Epithelial cell of proximal tubule (primary cell): ENCODE measurements at places on chromosomes 11 and 22. TPM values are rescaled to one million over a fixed set of nuclear protein-coding genes. Genes with fewer than 3 reads are reported as not detected.

The TMPRSS6 gene
- total RNA-seq = not detected in 2 replicates

The GSTT2 gene
- 1.6 TPM in 1 of 2 replicates, not detected in the other for total RNA-seq

The GRAP2 gene
- total RNA-seq = 0.14 TPM in 1 of 2 replicates, not detected in the other

The OR2AT4 gene
- total RNA-seq = not detected in 2 replicates

The GGT5 gene
- 0.22 and 1.3 TPM in 2 replicates for total RNA-seq

The PNPLA5 gene
- total RNA-seq = not detected in 2 replicates

The B3GAT1 gene
- total RNA-seq = 0.07 TPM in 1 of 2 replicates, not detected in the other

The SSTR3 gene
- not detected in 2 replicates for total RNA-seq

The OR51I1 gene
- not detected in 2 replicates for total RNA-seq

The MPZL3 gene
- 6.1 and 7.4 TPM in 2 replicates for total RNA-seq

The FGF3 gene
- total RNA-seq = not detected in 2 replicates

The RBMXL2 gene
- 0.14 TPM in 1 of 2 replicates, not detected in the other for total RNA-seq

DNA sequence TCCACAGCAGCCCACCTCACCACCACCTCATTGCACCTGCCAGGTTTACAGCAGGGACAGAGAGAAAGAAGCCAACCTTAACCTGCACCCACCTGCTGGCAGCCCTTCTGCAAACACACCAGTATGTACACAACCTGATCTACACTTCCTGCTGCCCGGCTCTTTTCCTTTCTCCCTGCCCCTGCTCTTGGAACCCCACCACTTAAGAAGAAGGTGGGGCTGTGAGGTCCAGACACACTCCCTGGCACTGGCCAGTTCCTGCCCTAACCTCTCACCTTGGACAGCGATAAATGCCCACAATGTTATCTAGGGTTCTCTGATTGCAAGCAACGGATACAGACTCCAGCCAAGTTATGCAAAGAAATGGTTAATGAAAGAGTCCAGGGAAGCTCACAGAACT lies 10.8 kb upstream of the SLC35C1 start:
- no peak for DNase-seq

DNA sequence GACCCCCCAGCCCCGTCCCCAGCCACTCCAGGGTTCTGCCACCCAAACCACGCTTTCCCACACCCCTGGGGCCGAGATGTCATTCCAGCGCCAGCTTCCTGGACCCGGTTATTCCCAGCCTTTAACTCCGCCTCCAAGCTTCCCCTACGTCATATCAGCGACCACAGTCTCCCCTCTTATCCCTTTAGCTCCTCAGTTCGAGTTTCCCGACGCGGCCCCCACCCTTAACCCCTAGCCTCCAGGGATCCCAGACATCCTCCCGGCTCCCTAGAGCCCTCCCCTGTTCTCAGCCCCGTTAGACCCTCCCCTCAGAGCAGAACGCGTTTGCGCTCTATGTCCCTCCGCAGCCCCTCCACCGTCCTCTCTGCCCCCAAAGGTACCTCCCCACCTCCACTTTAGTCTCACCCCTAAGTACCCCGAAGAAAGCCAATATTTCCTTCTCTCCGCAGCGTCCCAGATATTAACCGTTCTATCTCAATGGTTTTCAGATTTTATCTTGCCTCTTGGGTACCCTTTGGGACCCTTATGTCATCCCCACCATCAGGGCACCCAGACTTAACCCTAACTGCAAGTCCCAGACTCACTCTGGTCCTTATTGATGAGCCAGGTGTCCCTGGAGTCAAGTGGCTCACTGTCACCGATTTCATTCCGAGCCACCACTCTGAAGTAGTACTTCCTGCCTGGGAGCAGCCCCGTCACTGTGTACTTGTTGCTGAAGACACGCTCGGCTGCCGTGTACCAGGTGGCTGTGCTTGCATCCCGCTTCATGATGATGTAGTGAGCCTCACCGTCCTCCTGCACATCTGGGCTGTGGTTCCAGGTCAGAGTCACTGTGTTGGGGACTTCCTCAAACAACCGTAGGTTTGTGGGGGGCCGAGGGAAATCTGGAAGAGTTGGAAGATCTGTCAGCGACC lies 8.0 kb downstream of the TMEM86A start:
- no peak for DNase-seq

DNA sequence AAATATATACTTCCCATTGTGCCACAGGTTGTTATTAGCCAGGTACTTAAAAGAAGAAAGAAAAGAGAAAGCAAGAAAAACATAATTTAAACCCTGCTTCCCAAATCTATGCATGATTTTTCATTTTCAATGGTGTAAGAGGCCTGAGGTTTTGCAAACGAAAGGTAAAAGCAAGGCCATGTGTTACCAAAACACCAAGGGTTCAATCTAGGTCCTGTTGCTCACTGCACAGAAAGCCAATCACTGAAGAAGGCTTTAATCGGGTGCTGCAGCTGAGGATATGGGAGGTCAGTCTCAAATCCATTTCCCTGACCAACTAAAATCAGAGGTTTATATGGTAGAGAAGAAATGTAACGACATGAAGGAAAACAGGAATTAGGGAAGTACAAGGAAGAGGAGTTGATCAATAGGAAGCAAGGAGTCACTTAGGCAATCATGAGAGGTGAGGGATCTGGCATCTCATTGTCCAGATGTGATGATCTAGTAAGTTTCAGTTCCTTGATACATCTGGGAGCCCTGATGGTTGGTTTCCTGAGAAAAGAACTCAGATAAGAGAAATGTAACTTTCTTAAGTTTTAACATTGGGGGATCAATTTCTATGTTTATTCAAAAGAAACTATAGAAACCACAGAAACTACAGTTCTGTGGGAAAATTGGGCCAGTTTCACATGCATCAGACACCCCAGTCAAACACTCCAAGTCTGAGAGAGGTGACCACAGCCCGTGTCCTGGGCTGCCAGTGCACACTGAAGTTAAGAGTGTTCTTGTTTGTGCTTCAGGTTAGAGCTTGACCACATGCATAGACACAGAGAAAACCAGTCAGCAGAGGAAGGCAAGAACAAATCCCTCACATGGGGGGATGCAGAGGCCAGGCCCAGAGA lies 18.1 kb upstream of the DKK3 start:
- DNase-seq = no peak

DNA sequence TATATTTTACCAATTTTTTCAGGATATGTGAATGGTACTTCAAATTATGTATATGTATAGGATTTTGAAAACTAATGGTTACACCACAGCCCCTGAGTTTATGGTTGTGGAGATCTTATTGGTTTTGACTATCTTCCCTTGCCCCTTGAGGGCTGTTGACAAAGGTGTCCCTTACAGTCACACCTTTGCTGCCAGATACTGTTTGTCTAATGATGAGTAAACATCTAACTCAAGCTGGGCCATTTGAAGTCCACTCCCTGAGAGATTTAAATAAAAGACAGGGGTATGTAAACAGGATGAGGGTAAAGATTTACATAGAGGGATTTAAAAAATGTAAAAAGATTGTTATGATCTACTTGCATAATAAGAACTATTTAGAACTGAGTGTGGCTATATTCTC lies 38.9 kb upstream of the LUZP2 start:
- no peak for DNase-seq

- no peak for DNase-seq
These were observed 1.7 kb upstream of the CAVIN3 start for GRCh38 chr11:6321961-6322362.

- DNase-seq = no peak
These were observed 1.6 kb upstream of the CARD10 start for GRCh38 chr22:37520776-37521191.

DNA sequence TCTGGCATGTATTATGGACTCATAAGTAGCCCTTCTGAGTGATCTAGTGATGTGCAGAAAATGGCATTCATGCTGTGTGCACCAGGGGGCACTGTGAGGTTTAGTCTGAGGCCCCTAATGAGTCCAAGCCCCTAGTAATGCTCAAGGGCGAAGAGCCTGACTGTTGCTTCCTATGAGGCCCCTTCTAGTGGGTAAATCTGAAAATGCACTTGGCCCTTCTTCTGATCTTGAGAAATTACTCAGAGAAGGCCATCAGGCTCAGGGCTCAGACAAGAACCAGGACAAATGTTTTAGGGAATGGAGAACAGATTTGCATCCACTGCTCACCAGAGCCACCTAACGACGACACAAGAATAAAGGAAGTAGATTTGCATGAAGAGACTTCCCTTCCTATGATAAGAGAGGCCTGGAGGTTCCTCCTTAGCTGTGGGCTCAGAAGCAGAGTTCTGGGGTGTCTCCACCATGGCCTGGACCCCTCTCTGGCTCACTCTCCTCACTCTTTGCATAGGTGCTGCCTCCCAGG lies 75.8 kb downstream of the GGTLC2 start:
- no peak for DNase-seq

GRCh38 chr22:19520566-19521305 lies 3.5 kb downstream of the CLDN5 start:
- DNase-seq = no peak

- no peak for DNase-seq
These were observed 106.0 kb downstream of the RPL27A start for GRCh38 chr11:8788616-8789015.

DNA sequence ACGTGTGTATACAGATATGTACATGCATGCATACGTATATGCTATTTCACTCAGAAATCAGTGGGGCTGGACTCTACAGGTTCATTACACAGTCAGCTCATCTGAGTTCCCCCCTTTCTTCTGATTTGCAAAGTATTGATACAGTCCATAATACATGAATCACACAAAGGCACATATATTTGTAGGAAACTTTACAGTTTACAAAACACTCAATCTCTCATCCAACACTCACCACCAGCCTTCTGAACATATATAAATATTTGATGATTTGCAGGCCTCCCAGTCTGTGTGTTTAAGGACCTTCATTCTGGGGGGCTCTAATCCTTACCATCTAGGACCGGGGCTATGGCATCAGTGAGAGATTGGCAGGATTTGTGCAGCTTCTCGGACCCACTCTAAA lies 293.8 kb downstream of the TENM4 start:
- DNase-seq = no peak
